ENCODE measurements at places on chromosomes 11 and 22. TPM values are rescaled to one million over a fixed set of nuclear protein-coding genes. Genes with fewer than 3 reads are reported as not detected.

DNA sequence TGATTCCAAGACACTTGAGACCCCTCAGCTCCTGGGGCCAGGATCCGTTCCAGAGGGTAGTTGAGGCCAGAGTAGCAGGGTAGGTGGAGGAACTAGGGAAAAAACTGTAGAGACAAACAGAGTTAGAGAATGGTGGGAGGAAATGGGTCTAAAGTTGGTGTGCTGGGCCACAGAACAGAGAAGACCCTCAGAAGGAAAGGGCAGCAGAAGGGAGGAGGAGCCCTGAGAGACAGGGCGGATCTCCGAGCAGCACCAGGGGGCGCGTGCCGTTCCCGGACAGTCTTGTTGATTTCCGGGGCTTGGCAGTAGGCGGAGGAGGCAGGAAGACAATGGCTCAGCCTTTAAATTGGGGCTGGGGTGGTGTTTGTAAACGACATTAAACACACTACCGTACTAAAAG lies 2.4 kb upstream of the CECR2 start:
- DNase-seq, result no peak

DNA sequence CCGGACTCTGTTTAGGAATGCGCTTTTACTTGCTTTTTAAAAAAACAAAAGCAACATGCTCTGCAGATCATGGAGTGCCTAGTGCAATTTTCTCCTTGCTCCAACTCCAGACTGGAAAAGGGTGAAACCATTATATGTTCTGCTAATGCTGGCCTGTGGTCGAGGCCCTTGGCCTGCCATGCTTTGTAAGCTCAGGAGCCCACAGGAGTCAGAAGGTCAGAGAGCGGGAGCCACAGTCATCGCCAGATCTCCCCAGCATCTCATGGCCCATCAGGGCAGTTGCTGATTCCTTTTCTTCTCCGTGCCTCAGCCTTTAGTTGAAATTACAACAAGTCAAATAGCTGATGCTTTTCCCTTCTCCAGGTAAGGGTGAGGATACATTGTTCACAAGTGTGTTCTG lies 80.3 kb downstream of the DDIAS start:
- DNase-seq, result no peak

DNA sequence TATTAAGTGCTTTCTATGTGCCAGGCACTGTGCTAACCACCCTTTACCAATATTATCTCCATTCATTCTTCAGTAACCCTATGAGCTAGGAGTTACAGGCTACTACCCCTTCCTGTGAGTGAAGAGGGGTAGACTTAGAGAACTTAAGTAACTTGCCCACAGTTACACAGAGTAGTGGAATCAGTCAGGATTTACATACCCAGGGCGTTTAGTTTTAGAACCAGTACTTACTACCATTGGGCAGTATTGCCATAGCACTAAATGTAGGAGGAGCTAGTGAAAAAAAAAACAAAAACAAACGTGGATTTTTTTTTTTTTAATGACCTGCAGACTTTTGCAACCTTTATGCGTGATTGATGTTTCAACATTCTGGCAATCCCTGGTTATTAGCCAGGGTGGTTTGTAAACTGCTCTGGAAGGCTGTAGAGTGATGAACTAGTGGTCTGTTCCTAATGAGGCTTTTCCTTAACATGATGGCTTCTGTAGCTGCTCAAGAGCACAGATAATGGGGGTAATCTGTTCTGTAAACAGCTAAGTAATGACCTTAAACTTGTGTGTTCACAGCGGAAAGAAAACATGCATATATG lies 11.4 kb downstream of the TBCEL start:
- DNase-seq, result no peak

DNA sequence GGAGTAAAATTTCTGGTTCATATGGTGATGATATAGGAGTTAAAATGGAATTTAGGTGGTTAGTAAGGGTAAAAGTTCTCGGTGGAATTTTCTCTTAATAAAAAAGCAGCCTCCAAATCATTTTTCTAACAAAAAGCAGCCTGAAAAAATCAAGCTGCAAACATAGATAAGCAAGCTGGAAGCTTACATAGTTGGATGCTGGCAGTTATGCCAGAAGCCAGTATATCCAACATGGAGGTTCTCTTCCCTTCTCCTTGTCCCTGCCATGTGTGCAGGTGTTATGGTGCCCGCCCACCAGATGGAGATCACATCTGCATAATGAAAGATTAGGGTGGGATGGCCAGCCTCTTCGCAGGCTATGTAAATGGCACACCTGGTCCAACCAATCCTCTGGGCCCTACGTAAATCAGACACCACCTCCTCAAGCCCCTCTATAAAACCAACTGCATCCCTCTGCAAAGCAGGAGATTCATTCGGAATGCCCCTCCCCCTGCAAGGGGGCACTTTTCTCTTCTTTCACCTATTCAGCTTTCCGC lies 22.4 kb downstream of the PIWIL3 start:
- DNase-seq, result no peak

DNA sequence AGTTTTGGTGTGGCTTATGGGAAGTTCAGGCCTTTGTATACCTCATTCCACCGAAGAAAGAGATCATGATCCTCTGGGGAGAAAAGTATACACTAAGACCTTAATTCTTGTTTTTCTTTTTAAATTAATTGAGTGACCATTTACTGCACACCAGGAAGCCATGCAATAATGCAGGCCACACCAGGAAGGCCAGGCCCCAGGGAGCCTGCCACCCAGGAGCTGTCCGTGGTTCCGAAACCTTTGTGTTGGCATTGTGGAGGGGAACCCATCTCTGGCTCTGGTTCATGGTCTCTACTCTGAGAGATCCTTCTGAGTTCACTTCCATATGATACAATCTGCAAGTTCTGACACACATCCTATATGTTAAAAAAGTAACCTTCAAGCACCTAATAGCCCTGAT lies 291.8 kb downstream of the MIAT start:
- peak; percentile 12 for DNase-seq

GRCh38 chr11:116798368-116798767 lies 6.7 kb upstream of the APOA5 start:
- no peak for DNase-seq

DNA sequence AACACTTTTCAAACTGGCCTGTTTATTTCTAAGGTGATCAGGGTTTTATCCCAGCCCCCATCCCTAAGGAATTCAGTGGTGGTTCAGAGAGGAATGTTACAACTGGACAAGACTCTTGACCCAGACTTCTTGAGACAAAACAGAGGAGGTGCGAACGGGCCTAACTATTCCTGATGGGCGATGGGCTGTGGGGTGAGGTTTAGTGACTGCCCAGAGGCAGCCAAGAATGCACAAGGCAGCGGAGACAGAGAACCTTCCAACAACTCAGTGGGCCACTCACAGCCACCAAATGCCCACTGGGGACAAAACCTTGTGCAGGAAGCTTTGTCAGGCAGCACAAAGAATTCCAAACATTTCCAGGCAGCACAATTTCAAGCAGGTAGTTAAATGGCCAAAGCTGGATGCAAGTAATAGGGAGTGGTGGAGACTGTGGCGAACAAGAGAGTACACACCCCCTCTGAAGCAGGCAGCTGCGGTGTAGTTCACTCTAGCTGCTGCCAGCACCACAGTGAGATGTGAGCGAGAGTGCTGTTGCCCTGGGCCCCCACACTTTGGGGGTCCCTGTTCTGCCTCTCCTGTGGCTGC lies 29.2 kb downstream of the SCUBE1 start:
- no peak for DNase-seq

- DNase-seq, result no peak
These were observed 48.7 kb downstream of the OTOG start for GRCh38 chr11:17595526-17596309.

- no peak for DNase-seq
These were observed 505 bp downstream of the ZNF214 start for GRCh38 chr11:7019500-7020182.

The OR5D13 gene
- not detected for polyA plus RNA-seq

The TUB gene
- polyA plus RNA-seq, result 24.3 TPM

Measured in right renal cortex interstitium (tissue), 3 donors.